ENCODE measurements at places on chromosomes 11 and 22.

DNA sequence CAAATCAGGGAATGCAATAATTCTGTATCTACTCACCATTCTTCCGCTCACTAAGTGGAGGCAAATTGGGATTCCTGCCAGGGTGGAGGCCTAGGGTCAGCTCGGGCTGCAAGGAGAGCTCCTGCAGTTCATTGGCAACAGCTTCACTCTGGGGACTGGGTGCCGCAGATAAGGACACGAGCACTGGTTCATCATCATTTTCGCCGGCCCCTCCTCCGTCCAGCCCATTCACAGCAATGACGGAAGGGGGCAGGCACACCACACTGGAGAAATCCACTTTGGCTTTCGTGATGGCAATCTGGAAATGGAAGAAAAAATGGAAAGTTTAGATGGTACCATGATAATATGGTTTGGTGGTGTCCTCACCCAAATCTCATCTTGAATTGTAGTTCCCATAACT, 84.4 kb downstream of the MRTFA start:
- no peak for DNase-seq

DNA sequence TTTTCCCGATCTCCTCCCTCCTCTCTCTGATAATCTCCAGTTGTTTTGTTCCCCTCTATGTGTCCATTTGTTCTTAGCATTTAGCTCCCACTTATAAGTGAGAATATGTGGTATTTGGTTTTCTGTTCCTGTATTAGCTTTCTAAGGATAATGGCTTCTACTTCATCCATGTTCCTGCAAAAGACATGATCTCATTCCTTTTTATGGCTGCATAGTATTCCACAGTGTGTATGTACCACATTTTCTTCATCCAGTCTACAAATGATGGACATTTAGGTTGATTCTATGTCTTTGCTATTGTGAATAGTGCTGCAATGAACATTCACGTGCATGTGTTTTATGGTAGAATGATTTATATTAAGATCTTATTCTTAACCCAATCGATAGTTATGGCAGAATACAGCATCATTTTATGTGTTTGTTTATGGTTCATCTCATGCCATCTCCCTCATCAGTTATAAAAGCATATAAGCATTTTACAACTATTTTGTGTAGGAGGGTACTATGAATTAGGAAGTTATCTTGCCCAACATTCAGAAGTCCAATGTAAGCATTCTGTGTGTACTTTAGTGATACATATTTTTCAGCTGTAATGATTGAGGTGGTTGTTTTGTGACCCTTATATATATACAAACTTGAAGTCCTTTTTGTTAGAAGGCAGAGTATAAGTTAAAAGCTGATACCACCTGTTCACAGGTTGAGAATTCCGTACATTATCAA, 3.2 kb downstream of the MS4A3 start:
- DNase-seq: no peak

DNA sequence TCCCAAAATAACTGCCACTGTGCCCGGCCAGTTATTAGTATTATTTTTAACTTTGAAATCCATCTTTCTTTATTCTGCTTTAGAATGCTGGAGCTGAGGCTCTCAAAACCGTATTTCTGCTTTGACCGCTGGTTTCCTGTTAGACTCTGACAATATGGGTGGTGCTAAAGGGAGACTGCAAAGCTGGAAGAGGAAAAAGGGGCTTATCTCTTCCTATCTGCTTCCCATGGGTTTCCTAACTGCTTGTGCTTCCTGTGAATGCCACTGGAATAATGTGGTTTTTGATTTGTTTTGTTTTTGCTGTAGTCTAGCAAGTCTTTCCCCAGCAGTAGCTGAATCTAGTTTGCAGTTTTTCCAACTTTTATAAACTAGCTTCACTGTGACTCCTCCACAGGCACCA, 43.6 kb downstream of the XRRA1 start:
- no peak for DNase-seq

DNA sequence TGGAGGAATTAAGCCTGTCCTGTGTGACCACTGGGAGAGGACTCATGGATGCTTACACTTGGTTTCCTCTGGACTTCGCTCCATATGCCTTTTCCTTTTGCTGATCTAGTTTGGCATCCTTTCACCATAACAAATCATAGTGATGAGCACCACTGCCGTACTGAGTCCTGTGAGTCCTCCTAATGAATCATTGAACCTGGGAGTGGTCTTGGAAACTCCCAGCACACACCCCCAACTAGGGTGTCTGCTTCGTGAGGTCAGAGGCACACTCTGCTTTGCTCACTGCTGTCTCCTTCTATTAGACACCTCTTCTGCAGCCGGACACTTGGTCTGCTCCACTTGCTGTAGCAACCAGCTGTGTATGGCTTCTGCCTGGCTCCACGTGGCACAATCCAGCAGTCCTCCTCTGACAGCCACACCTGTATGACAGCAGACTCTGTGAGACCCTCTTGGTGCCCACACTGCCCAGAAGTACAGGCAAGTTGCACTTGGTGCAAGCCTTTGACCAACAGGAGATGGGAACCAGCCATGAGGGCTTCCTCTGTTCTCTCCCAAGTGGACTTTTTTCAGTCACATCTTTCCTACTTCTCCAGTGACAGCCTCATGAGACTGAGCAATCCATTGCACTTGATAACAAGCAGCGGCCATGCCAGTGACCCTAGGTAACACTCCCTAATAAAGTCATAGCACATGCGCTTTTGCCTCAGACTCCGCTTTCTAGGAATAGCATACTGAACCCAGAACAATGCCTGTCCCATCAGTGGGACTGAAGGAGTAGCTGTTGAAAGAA, 65.0 kb upstream of the HMGXB4 start:
- no peak for DNase-seq

DNA sequence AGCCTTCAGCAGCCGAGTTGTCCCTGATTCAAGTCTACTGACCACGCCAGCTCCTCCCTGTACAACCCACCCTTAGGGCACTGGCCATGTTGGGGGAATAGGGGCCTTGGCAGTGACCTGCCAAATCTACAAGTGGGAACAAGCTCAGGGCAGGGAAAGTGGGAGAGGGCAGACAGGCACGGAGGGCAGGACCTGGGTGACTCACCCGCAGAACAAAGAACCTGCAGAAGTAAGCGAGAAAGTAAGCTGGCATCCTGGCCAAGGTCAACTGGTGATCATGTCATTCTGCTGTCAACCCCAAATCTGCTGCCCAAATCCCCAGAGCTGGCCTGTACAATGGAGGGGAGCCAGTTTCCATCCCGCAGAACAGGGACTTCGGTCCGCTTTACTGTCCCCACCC, 7.9 kb upstream of the SCGB1A1 start:
- DNase-seq: no peak

DNA sequence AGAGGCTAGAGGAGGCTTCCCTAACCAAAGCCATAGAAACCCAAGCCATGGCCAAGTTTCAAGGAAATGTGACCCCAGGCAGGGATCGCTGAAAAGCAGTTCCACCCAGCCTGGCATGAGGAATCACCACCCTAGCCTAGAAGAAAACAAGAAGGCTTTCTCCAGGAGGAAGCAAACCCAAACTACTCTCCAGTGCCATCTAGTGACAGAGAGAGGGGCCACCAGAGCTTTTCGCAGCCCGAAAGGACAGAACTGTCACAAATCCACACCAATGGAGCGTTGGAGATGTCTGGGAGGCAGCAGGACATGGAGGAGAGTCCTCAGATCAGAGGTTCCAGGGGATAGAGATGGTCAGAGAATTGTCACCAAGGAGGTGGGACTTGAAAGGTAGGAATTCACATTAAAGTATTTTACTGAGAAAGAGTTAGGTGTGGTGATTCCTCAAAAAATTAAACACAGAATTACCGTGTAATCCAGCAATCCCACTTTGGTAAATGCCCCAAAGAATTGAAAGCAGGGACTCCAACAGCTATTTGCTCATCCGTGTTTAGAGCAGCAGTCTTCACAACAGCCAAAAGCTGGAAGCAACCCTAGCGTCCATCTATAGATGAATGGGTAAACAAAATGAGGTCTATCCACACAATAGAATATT, 67.3 kb upstream of the NUP50 start:
- peak; percentile 1 for DNase-seq

DNA sequence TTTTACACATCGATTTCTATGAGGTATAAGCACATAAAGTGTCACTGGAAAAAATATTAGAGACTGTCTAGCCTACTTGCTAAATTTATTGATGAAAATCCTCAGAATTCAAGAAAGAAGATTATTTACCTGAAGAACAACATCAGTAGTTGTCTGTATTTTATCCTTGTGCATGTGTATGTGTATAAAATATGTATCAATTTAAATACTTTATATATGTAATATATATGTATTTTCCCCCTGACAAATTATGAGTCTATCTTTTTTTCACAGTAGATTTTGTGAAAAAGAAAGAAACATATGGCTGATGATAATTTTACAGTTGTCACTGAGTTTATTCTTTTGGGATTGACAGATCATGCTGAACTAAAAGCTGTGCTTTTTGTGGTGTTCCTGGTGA, at the start of gene OR5J2:
Gene OR5J2, plus strand, starts transcription at position 301 of the 400 bp plus-strand sequence. Its CDS starts 0 bp downstream, at position 301.
- DNase-seq: no peak

- DNase-seq: no peak
Measured at GRCh38 chr11:12724301-12725054, 50.3 kb downstream of the TEAD1 start.

DNA sequence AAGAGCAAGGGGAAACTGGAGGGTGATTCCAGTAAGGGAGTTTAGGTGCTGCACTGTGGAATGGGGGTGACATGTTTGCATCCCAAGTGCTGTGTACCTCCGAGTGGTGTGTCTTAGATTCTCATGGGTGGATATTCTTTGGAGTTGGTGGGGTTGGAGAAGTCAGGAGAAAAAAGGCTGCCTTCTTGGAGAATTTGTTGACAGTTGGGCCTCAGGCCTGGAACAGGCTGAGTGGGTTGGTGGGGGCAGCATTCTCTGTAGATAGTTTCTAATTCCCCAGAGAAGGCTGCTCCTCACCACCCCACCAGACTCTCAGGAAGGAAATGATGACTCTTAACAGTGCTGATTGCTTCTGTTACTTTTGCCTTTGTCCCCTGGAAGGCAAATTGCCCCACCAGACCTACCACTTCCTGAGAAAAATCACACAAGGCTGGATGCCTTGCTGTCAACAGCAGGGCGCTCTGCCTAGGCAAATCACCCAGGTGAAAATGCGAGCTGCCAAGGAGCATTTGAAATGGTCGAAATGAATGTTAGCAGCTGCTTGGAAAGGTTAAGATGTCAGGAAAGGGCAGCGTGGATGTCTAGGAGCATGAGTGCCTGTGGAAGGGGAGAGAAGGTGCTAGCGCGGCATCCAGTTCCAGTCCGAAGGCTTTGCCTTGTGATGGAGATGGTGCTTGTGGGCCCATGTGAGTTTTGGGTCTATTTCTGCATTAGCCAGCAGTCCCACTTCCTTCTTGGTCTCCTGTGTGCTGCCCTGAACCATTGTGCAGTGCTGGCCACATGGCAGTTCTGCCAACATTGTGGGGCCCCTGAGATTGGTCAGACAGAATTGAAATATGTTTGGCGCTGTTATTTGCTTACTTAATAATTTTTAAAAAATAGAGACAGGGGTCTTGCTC, 29.7 kb upstream of the SORL1-AS1 start:
- no peak for DNase-seq

DNA sequence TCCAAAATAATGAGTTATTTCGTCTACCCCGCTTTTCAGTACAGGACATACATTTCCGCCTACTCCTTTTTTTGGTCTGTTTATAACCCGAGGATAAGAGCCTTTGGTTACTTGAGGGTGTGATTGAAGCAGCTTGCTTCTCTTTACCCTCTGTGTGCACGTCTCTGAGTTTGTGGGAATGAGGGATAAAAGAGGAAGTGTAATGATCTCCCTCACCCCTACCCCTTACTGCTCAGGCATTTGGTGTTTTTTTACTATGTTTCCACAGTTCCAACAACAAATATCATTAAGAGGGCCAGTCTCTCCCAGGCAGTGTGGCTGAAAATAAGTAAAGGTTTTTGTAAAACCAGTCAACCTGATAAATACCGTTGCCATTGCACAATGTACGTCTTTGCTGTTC, 83.2 kb upstream of the GAL start:
- DNase-seq: no peak

GRCh38 chr11:93484716-93485115, 58.5 kb downstream of the SMCO4 start:
- DNase-seq: no peak

- peak; percentile 62 for DNase-seq
Measured at GRCh38 chr11:65884716-65885092, 3.6 kb downstream of the FIBP start.

- DNase-seq: no peak
Measured at GRCh38 chr11:77379253-77379652, 77.8 kb upstream of the GDPD4 start.

- DNase-seq: no peak
Measured at GRCh38 chr22:23833911-23834317, 4.9 kb downstream of the DERL3 start.

DNA sequence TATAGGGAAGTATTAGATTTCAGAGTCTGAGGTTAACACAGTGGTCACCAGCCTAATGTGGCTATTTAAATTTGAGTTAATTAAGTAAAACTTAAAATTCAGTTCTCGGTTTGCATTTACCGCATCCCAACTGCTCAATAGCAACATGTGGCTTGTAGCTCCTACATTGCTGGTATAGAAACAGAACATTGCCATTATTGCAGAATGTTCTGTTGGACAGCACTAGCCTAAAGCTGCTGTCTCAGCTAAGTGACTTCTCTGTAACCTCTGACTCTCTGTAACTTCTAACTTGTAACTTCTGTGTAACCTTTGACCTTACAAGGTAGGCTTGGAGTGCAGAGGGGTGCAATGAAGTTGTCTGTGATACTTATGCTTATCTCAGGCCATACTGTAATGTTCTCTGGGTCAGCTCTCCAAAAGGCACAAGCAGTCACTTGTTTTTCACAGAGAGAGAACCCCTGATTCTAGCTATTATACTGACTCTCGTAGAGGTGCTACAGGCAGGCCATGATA, 78.7 kb downstream of the ZNRF3 start:
- no peak for DNase-seq

- DNase-seq: no peak
Measured at GRCh38 chr11:1820463-1821325, 14.1 kb upstream of the SYT8 start.

- DNase-seq: no peak
Measured at GRCh38 chr11:44625759-44626523, 60.5 kb downstream of the CD82 start.

DNA sequence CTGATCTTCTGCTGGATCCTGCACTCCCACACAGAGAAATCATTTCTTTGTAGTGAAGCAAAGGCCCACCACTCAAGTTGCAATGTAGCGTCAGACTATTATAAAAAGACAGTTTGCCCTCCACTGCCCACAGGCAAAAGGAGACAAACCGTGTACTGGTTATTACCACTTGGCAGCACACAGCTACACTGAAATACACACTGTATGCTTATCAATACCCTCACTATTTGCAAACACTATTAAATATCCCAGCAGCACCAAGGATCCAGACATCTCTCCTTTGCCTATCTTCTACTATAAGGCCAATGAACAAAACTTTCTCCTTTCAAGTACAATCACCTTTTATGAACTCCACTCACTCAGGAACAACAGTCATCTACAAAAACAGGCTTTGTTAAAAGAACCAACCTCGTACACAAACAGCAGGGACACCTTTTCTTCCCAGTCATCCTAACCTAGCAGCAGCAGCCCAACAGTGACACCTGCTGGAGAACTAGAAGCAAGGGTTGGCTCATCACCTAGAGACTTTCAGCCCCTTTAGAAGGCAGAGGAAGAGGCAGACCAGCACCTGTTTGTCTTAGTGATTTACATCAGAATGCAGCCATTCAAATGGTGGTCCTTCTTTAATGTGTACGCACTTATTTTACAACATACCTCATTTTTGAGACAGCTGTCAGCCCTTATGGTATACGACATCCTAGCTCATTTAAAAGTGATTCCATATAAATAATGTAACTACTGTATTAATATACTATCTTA, 56.1 kb downstream of the AMBRA1 start:
- DNase-seq: peak; percentile 31
